LNCaP clone FGC (cell line): ENCODE measurements at places on chromosomes 12 and 14.

- DNase-seq = no peak
These were observed 9.8 kb upstream of the GSC start for GRCh38 chr14:94779713-94780112.

GRCh38 chr12:6093764-6094163 is 30.7 kb downstream of the VWF start:
- no peak for DNase-seq

DNA sequence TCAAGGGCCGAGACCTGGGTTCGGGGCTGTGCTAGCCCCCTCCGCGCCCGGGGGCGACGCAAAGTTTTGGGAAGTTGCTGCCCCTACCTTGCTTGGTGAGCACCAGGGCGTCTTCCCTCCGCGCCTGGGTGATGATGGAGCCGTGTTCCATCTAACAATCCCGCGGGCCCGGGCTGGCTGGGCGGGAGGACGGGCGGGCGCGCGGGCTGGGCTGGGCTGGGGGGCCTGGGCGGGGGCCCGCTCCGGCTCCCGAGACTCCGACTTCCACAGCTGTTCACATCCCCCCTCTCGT is 298 bp downstream of the CTDSP2 start:
- no peak for DNase-seq

DNA sequence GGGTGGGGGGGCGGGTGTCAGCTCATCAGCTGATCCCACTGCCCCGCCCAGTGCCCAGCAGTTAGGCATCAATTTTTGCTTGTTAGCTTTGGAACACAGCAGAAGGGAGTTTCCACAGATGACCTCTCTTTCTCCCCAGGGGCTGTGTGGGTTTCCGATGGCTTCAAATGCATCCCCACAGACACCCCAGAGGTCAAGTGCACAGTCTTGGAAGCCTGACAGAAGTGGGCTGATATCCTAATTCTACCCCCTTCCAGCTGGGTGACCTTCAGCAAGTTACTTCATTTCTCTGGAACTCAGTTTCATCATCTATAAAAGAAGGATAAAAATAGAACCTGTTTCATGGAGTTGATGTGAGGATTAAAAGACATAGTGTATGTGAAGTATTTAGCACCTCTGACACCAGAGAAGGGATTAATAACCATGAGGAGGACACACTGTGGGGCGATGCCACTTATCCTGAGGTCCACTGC is 22.0 kb downstream of the TTC9 start:
- DNase-seq = no peak

GRCh38 chr14:103916636-103917262 is 11.5 kb upstream of the TDRD9 start:
- DNase-seq = no peak

- no peak for DNase-seq
These were observed 7.2 kb downstream of the ALDH2 start for GRCh38 chr12:111773801-111774551.

DNA sequence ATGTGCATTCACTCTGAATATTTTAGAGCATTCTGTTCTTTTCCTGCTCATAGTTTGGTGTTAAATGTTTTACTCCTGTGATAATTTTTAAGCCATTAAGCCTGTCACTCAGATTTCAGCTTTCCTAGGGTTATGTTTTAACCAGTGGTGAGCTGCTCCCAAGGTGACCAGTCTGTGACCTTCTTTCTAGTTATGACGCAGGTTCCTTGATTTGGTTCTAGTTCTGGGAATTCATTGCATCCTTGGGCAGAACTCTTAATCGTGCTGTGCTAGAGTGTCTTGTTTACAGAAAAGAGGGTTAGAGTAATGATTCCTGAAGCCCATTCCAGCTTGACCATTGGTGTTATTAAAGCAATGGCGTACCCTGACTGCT is 2.2 kb downstream of the GABARAPL1 start:
- no peak for DNase-seq

- DNase-seq = no peak
These were observed 17.2 kb downstream of the PSMC1 start for GRCh38 chr14:90273532-90273931.

GRCh38 chr14:34997762-34998161 is 15.0 kb downstream of the SRP54 start:
- DNase-seq = no peak

DNA sequence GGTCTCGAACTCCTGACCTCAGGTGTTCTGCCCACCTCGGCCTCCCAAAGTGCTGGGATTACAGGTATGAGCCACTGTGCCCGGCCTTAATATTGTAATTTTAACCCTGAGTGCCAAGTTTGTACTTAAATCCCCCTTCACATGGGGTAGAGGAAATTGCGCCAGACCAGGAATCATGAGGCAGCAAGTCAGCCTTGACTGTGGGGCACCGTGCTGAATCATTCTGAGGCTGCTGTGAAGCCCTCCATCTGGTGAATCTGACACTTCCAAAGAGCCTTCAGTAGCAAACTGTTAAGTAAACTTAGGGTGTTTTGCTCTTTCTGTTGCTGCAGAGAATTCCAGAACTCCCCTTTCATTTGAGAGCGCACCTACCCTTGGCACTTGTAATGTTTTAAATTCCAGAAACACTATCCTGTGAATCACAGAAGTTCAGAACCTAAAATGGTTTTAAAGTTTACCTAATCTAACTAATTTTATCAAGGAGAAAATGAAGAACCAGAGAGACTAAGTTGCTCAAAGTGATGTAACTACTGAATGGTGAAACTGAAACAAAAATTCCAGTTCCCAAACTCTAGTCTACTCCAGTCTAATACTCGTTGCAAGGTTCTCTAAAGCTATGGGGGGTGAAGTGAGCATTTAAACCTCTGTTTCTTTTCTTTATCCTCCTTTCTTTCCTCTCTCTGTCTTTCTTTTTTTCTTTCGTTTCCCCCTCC is 7.5 kb downstream of the HEBP1 start:
- DNase-seq = no peak

DNA sequence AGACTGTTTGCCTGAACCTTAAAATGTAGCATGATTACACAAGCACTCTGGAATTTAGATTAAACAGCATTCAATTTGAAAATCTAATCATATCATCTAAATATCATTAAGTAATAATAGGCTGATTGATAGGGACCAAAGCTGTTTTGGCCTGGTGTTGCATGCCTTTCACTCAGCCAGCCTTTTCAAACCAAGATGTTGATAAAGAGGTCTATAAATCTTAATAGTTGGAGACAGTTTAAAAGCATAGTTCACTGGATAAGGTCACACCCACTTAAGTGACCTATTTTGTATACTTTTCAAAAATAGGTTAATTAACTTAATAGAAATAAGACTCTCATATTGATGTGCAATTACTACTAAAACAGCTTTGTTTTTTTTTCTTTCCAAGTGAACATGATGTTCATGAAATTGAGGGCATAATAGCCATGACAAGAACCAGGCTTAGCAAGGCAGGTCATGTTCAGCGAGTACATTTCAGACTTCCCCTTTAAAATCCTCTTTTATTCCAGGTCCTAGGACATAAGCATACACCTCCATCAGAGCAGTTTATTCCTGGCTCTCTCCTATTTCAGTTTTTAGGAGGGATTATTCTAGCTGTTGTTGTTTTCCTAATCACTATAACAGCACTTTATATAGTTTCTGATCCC is 349.0 kb downstream of the RAD51B start:
- no peak for DNase-seq

- no peak for DNase-seq
These were observed 18.7 kb upstream of the CDCA4 start for GRCh38 chr14:105039458-105040205.

GRCh38 chr12:4663971-4664505 is 15.1 kb downstream of the NDUFA9 start:
- no peak for DNase-seq

GRCh38 chr14:88668448-88669116 is 105.7 kb downstream of the ZC3H14 start:
- no peak for DNase-seq

GRCh38 chr12:5416571-5416970 is 15.3 kb upstream of the NTF3 start:
- no peak for DNase-seq

DNA sequence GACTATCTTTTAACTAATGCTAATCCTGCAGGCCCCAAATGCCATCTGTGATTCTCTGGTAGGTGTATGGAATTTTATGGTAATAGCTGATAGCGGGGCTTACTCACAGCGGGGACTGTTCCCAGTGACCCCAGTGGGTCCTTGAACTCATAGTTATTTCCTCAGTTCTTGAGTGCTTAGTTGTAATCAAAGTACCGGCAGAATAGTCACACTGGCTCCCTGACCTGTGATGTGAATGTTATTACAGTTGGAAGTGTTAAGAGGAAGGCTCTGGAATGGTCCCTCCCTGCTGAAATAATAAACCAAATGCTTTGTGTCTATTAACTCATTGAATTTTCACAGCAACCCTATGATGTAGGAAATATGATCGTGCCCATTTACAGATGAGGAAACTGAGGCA is 78.3 kb downstream of the NDUFA12 start:
- DNase-seq = no peak

- no peak for DNase-seq
These were observed 245.0 kb upstream of the PWP1 start for GRCh38 chr12:107440606-107441005.

- no peak for DNase-seq
These were observed 9.2 kb downstream of the TTC7B start for GRCh38 chr14:90807060-90807459.

DNA sequence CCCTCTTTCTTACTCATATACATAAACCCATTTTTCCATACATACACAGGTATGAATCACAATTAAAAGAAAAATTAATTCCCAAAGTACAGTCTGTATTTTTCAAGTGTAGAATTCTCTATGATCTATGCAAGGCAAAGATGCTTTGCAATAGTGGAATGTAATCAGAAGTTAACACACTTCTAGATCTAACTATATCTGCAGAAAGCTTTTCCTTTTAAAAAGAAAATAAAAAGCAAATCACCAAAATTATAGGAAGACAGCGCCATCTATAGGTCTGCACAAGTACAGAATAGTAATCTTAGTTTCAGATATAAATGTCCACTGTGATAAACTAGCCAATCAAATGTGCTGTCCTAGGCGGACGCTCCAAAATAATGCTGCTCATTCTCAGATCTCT is 22.0 kb downstream of the SLC25A21 start:
- peak; percentile 28 for DNase-seq

GRCh38 chr12:69527506-69528272 is 57.5 kb downstream of the FRS2 start:
- no peak for DNase-seq

DNA sequence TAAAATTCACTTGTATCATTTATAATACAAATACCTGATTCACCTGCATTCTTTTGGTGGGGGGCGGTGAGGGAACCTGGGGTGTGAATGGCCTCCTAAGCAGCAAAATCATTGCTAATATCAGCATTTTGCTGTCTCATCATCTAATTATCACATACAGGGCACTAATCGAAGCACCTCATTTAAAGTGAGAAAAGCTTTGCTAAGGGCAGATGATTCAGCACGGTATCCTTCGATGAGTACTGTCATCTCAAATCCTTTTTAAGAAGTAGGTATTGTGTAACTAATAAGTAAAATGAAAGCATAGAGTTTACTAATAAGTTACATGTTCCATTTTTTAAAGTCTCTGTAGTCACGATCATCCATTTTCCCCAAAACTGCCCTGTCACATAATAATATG is 278.1 kb upstream of the SOX5 start:
- no peak for DNase-seq

GRCh38 chr12:85820101-85820500 is 16.1 kb downstream of the RASSF9 start:
- no peak for DNase-seq

DNA sequence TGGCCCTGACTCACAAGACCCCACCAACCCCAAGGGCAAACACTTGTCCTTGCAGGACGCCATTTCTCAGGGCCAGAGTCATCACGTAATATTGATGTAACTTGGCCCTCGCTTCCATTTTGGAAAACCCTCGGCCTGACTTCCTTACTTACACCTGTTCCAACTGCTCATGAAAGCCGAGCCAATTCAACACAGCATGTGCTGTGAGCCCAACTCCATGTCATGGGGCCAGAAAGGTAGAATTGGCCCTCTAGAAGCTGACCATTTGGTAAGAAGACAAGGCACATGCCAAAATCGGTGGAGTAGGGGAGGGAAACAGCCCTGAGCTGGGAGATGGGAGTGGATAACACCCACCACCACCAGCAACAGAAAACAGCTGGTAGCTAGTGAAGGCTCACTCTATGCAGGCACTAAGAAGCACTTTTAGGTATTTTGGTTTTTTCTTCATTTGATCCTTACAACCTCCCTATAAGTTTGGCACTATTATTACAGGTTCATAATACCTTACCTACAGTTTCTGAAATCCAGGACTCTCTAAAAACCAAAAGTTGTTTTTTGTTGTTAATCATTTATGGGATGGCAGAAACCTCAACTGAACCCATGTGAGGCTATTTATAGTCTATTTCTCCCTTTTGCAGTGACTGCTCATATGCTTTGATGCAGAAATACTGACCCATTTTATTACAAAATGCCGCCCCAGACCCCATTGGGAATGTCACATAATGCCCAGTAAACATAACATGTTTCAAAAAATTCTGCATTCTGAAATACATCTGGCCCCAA is 6.5 kb downstream of the TTC7B start:
- DNase-seq = no peak

- DNase-seq = no peak
These were observed 205.0 kb downstream of the SUDS3 start for GRCh38 chr12:118581371-118581770.
